ENCODE measurements at places on chromosomes 1 and 21.

DNA sequence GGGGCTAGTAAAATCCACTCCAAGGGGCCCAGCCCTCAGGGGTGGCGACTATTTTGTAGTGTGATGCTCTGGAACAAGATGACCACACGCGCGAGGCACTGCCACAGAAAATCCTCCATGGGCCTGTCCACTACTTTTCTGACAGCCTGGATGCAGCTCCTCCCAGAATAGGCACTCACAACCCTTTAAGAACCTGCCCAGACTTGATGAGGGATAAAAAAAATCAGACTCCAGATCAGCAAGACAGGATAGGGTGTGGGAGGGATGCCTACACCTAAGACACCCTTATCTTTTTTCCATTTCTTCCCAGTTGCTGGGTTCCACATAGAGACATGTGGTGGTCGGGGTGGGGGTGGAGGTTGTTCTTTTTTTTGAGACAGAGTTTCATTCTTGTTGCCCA, 33.5 kb downstream of the PCAT6 start:
- no peak for DNase-seq

DNA sequence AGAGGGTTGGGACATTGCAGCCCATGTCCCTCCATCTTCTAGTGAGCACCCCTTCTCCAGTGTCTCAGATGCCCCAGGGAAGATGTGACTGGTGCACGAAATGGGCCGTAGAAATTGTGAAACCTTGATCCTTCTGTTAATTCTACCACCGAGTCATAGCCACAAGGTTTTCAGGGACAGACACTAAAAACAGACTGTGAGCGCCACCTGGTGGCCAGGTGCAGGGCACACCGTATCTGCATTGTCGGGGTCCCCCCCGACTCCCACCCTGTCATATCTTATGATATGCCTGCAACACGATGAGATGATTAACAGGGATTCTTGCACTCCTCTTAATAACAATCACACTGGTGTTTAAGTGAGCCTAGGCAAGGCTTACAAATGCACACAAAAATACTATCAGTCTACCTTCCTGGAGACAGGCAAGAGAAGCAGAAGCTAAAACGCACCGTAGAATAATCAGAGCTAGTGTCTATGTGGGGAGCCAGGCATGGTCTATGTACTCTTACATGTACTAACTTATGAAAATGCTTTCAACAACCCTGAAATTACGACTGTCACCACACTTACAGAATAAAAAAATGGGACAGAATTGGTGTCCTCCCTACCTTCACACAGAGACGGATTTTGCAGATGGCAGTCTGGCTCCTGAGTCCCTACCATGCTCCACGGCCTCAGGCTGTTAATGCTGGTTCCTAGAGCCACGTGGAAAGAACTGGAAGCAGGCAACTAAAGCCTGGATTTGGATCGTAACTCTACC, 57.9 kb downstream of the FHAD1 start:
- peak; percentile 24 for DNase-seq

DNA sequence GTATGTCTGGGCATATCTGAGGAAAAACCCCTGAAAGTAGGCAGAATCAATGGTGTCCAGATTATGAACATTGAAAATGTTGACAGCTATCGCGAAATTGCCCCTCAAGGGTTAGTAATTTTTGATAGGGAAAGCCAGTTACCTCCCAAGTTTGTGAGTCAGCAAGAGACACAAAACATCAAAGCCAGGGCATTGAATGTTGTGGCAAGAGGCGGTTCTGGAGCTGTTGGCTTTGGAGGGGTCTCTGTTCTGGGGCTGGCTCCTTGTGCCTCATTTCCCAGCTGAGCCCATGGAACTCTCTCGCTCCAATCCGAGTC, 10.6 kb upstream of the S100A11 start:
- DNase-seq = no peak

GRCh38 chr1:58108783-58109182, 437.7 kb downstream of the OMA1 start:
- no peak for DNase-seq

DNA sequence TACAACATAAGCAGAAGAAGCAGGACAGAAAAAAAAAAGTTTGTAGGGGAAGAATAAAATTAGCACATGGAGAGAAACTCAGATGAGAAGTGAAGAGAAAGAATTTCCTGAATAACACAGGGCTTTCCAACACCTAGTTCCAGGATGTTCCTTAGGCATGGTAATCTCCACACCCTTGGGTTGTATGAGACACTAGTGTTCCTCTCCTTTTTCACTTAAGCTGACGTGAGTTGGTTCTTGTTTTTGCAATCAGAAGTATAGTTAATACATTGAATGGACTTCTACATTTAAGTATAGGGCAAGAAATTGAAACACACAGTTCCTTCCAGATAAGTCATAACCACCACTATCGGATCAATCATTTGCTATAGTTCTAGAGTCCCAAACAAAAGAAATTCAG, 51.0 kb downstream of the LPAR3 start:
- DNase-seq = no peak

- DNase-seq = no peak
Observed at GRCh38 chr1:100266741-100267140, 725 bp downstream of the RTCA start.

- no peak for DNase-seq
Observed at GRCh38 chr1:150469291-150469690, 17.9 kb upstream of the TARS2 start.

- no peak for DNase-seq
Observed at GRCh38 chr1:112850034-112850757, 105.8 kb downstream of the SLC16A1 start.

DNA sequence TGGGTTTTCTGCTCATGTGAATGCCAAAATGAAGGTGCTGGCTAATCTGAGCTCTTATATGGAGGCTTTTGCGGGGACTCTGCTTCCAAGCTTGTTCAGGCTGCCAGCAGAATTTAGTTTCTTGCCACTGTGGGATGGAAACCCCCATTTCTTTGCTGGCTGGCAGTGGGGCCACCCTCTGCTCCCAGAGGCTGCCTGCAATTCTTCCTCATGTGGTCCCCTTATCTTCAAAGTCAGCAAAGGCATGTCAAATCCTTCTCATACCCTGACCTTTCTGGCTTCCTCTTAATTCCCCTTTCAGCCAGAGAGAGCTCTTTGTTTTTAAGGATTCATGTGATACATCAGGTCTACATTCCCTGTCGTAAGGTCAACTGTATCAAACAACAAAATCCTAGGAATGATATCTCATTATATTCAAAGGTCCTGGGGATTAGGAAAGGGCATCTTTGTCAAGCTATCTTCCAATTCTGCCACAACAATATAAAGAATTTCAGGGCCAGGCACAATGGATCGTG, 5.2 kb upstream of the GPR161 start:
- no peak for DNase-seq

GRCh38 chr1:218369688-218370511, 24.8 kb downstream of the TGFB2 start:
- no peak for DNase-seq

GRCh38 chr21:41680444-41681347, 86.2 kb downstream of the RIPK4 start:
- DNase-seq = no peak

GRCh38 chr1:43776043-43776761, 68.9 kb downstream of the ST3GAL3 start:
- DNase-seq = no peak

DNA sequence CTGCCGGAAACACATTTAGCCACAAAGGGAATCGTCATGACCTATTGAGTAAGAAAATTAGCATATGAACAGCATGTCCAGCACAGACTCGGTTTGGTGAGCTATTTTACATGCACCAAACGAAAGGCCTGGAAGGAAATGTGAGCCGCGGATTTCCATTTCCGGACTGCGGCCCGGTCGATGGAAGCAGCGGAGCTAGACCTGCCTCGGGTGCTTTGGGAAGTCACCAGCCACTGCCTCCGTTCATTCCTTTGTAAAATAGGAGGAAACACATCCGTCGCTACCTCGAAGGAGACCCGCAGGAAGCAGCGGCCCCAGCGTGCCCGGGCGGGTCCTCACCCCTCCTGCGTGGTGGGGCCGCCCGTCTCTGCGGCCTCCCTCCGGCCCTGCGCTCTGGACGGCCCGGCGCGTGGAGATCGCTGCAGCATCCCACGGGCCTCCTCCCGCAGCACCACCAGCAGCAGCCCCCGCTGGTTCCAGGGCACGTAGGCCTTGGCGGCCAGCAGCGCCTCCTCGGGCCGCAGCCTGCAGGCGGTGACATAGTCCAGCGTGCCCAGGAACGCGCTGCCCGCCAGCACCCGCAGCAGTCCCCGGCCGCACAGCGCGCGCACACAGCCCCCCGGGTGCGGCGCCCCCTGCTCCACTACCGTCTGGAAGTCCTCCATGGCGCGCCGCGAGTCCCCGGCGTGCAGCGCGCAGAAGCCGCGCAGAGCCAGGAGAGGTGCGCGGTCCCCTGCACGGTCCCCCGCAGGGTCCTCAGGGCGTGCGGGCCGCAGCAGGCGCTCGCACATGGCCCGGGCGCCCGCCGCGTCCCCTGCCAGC, 12.1 kb downstream of the TTC34 start:
- DNase-seq = no peak

GRCh38 chr1:26327956-26328362, 10.2 kb downstream of the CD52 start:
- DNase-seq = no peak

- DNase-seq = no peak
Observed at GRCh38 chr1:62371375-62371774, 52.1 kb upstream of the KANK4 start.

GRCh38 chr1:208787219-208787618, 543.0 kb upstream of the PLXNA2 start:
- no peak for DNase-seq

DNA sequence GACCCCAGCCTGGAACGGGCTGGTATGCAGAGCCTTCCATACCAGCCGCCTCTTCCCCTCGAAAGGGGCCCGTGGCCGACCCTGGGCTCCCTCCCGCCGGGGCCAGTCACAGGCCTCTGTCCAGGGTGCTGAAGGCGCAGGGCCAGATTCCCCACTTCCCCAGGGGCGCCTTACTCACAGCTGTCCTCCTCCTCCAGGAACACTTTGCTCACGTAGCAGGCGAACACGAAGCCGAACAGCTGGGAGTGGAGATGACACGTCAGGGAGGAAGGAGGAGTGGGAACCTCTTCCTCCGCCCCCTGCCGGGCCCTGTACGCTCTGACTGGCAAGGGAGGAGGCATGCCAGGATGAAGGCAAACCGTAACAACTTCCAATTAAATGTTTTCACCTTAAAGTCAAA, 57.3 kb downstream of the NKAIN1 start:
- DNase-seq = no peak

DNA sequence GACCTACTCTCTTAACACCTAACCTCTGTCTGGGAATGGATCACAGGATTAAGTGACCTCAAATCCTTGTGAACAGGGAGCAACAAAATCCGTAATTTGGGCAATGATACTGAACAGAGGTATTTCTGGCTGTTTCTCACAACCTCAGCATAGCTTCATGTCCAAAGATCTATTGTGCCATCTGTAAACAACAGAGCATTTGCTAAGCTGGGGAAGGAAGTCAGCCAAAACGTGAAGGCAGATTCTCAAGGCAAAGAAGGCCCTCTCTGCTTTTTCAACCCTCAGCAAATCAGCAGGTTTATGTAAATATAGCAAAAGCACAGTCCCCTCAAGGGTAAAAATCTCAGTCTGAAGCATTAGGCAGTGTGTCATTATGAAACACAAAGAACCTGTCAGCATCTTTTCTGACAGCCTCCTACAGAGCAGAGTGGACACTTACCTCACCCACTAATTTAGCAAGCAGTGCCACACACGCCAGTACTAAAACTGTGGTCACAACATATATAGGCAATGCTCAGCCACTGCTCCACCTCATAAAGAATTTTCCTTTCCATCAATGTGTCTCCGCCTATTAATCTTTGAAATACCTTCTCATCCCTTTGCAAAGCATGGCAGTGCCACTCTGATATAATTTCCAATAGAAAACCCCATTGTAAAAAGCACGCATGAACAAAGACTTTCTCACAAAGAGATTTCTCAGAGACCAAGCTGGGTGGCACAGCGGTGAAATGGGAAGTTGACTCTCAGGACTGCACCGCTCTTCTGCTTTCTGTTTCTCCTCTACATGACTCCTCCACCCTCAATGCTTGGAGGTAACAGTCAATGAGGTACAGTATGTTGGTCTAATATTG, 188.0 kb downstream of the RERE start:
- no peak for DNase-seq

DNA sequence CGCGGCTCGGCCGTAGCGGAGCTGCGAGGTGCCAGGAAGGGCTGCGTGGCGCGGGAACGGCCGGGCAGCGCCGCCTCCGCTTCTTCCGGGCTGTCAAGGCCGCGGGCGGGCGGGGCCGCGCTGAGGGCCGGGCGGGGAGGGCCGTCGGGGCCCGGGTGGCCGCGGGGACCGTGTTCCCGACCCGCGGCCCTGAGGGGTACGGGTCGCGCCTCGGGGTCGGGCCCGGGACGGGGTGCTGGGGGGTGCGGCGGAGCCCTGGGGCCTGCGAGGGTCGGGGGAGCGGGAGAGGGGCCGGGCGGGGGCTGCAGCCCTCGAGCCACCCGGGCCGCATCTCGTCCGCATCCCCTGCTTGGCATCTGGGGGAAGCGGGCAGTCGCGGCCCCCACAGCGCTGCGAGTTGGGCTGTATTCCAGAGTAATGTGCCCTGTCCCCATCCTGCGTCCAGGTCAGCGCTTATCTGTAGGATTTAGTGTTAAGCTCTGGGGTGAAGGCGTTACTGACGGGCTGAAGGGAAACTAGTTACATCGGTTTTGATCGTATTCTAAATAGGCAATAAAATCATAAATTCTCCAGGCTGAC, 379 bp downstream of the RER1 start:
- DNase-seq = no peak

GRCh38 chr21:34845521-34846451, 177.0 kb downstream of the CLIC6 start:
- DNase-seq = no peak

- DNase-seq = no peak
Observed at GRCh38 chr1:65756616-65757015, 36.1 kb upstream of the PDE4B start.

GRCh38 chr1:201665036-201665435, 126.1 kb downstream of the NAV1 start:
- DNase-seq = no peak

- no peak for DNase-seq
Observed at GRCh38 chr1:24154215-24154614, 11.3 kb upstream of the IL22RA1 start.

GRCh38 chr1:9009438-9010370, 16.5 kb downstream of the SLC2A7 start:
- no peak for DNase-seq

GRCh38 chr1:99594205-99594604, 51.7 kb upstream of the PALMD start:
- DNase-seq = no peak

Data from stimulated activated CD8-positive, alpha-beta memory T cell treated with anti-CD3 and anti-CD28 coated beads, Interleukin-4, amount 100 ng/mL, for 1 hour (primary cell).